Immature natural killer cell (primary cell): ENCODE measurements at places on chromosomes 7 and 10. TPM values are rescaled to one million over a fixed set of nuclear protein-coding genes. Genes with fewer than 3 reads are reported as not detected.

Gene PIP
- polyA plus RNA-seq: not detected

Gene UTF1
- not detected for polyA plus RNA-seq

Gene C10orf53
- not detected for polyA plus RNA-seq

Gene DRGX
- polyA plus RNA-seq: not detected
